Stimulated activated CD4-positive, alpha-beta T cell treated with anti-CD3 and anti-CD28 coated beads, Interleukin-4, amount 100 ng/mL, for 24 hours (primary cell): ENCODE measurements at places on chromosomes 2 and 18.

GRCh38 chr2:70014959-70015358 is 53.5 kb upstream of the ASPRV1 start:
- no peak for DNase-seq

DNA sequence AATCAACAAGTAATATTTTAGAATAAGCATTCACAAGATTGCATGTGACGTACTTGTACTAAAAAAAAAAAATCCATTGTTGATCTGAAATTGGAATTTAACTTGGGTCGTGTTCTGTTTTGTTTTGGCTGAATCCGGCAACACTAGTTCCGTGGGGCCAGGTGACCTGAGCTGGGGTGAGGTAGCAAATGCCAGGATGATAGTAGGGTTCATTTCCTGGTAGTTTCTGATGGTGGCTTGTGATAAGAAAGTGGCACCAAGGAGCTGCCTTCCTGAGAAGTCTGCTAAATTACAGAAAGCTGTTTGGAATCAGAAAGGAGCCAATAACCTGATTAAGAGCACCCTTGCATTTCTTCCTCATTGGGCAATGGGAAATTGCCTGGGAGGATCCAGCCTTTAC is 126.4 kb upstream of the DLX2 start:
- no peak for DNase-seq

GRCh38 chr2:99836690-99837605 is 305.4 kb downstream of the AFF3 start:
- no peak for DNase-seq

GRCh38 chr2:180924063-180924462 is 56.3 kb upstream of the UBE2E3 start:
- no peak for DNase-seq

GRCh38 chr2:20538308-20539132 is 91.6 kb downstream of the RHOB start:
- no peak for DNase-seq

DNA sequence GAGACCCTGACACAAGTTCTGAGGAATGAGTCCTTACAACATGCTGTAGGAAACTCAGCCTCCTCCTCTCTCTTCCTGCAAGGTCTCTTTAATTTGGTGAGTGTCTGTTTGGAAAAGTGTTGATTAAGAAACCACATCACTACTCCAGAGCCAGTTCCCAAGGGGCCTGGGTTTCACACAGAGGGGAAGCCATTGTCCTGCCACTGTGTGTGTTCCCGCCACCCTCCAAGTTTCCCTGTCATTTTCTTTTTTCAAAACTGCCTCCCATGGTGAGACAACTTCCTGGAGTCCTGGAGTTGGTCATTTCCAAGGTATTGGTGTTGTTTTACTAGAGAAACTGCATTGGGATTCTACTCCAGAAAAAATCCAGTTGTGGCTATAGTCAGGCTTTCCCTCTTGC is 232.0 kb upstream of the PARD3B start:
- DNase-seq, result no peak

- no peak for DNase-seq
Observed at GRCh38 chr18:72187956-72188355, 356.2 kb downstream of the CBLN2 start.

DNA sequence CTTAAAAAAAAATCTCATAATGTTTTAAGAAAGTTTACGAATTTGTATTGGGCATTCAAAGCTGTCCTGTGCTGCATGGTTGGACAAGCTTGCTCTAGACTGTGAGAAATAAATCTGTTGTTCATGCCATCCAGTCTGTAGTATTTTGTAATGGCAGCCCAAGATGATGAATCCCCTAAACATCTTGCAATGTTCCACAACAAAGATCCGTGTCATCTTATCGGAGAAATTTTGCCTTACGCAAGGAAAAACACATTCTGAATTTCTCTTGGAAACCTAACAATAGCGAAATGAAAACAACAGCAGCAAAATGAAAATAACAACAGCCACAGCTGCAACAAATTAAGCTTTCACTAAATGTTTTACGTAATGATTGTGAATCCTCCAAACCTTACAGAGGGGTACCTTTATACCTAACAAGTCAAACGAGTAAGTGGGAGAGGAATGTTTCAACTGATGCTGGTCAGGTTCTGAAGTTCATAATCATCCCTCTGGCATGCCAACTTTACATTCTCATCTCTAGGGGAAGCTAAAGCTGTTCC is 76.1 kb upstream of the RNU4ATAC start:
- no peak for DNase-seq

DNA sequence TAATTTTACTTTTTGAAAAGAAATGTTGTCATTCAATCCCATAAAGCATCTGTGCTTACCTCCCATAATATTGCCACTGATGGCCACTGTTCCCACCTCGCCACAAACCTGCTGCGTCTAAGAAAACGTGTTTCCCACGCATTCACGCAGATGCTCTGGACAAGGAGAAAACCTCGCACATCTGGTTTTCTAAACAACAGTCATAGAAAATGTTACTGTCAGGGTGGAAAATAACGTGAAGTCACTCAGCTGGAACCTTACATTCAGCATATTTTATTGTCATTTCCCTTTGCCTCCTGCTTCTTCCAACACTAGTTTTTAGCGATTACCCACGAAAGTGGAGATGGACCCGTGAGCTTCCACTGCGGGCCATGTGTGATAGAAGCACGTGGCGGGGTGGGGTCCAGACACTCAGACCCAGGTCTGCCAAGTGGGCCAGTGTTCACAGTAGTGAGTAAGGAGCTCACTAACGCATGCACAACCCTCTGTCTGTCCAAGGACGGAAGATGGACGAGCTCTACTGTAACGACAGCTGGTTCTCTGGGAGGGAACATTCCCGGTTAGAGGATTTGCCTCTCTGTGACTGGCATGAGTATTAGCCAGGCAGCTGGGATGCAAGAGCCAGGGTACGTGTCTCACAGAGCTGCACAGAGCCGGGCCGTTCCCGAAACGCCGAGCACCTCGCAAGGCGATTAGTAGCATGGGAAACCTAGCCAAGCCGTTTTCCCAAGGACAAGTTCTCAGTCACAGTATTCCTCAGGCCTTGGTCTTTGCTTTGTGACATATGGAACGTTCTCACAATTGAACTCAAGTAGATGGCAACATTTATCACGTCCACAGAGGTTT is 94.5 kb downstream of the MTCL1 start:
- no peak for DNase-seq

- no peak for DNase-seq
Observed at GRCh38 chr2:66522611-66523376, 87.9 kb downstream of the MEIS1 start.

- no peak for DNase-seq
Observed at GRCh38 chr18:55731594-55732042, 143.6 kb upstream of the TCF4 start.

DNA sequence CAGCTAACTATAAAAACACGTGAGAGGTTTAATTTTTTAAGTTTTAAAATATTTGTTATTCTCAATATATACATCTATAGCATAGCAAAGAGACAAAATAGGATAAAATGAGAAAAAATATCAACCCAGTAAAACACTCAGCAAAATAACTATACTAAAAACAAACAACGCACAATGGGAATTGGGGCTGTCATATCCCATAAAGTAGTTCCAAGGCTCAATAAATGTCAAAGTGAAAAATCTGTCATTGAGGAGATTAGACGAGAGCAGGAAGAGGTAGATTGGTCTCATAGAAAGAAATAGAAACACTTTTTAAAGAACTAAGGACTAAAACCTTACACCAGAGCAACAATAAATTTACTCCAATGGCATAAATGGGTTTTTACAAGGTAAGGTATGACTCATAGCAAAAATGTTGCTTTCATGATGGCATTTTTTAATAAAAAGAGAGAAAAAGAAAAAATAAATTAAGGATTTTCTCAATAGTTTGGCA is 153.7 kb downstream of the EVA1A start:
- no peak for DNase-seq

DNA sequence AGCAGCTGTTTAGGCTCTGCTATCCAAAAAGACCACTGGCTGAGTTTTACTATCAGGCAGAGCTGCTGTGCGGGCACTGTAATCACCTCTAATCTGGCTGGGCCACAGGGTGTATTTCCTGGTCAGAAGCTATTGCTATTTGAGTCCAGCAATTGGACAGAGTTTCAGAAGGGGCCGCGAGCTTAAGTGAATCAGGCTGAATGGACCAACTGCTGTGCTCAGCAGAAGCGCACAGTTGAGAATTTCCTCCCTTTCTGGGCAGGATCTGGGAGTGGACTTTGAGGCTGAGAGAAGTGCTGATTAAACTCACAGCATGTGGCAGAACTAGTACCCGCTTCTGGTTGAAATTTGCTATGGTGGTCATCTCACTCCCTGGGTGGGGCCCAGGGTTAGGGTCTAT is 251.8 kb downstream of the INSIG2 start:
- no peak for DNase-seq

GRCh38 chr2:9690252-9690651 is 59.5 kb upstream of the YWHAQ start:
- no peak for DNase-seq

GRCh38 chr2:28824870-28825269 is 14.2 kb downstream of the SPDYA start:
- no peak for DNase-seq
